ENCODE measurements at places on chromosomes 13 and 19.
A peak's percentile ranks its signal among the peaks of the same experiment; 100 is the strongest.

GRCh38 chr19:45613926-45614725, 12.1 kb upstream of the GPR4 start:
- no peak for DNase-seq

- no peak for DNase-seq
These were observed 58.8 kb upstream of the UBL3 start for GRCh38 chr13:29909081-29909730.

GRCh38 chr13:38008636-38009035, 139.1 kb upstream of the TRPC4 start:
- DNase-seq, result no peak

- no peak for DNase-seq
These were observed 171.4 kb downstream of the OXGR1 start for GRCh38 chr13:96822895-96823294.

DNA sequence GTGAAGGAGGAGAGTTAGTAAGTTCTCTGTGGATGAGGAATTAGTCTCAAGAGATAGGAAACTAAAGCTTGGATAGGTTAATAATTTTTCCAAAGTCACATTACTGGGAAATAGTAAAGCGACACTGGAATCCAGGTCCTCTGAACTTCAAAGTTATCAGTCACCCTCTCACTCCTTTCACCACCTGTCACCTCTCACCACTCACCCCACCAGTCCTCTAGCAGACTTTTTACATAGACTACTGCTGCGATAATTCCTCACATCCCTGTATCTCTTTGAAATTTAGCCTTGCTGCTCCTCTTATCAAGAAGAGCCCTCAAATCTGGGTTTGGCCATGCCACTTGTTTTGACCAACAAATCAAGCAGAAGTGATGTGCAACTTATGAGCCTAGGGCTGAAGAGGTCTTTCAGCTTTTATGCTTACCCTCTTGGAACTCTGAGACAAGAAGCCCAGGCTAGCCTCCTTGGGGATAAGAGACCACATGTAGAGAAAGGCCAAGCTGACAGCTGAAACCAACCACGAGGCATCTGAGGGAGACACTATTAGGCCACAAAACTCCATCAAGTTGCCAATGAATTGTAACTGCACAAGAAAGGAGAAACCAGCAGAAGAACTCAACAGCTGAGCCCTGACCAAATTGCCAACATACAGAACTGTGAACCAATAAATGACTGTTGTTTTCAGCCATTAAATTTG, 41.2 kb downstream of the STARD13 start:
- DNase-seq, result no peak

DNA sequence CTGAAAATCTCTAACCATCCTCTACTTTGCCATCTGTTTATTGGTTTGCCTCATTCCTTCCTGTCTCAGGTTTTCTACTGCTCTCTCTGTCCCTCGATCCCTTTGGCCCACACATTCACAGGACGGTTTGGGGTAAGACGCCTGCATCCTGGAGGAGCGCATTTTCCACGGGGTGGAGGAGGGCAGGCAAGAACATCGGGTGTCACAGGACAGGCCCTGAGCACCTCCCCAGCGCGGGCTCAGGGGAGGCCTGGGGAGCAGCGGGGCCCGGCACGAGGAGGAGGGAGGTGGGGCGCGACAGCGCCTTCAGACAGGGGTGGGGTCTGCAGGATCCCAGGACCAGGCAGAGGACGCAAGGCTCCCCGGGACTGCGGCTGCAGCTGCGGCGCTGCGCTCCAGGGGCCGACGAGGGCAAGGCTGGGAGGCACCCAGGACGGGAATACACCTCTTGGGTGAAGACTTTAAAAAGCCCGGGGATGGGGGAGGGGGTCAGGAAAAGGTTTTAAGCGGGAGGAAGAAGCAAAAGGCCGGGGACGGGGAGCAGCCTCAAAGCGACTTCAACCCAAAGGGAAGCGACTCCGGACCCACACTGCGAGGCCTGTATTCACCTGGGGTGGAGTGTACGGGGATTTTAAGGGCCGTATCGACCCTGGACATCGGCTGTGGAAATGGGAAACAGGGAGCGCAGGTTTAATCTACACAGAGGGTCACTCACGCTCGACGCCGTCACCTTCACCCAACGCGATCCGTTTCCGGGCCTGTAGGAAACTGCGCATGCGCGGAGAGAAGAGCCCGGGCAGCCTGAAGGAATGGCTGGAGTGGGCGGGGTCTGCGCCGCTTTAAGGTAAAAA, at the start of gene ZNF415:
TSS of gene ZNF415 (minus strand) at position 770 of the 851 bp plus-strand sequence. CDS start 10,234 bp downstream, outside the sequence.
- peak; percentile 77 for DNase-seq

DNA sequence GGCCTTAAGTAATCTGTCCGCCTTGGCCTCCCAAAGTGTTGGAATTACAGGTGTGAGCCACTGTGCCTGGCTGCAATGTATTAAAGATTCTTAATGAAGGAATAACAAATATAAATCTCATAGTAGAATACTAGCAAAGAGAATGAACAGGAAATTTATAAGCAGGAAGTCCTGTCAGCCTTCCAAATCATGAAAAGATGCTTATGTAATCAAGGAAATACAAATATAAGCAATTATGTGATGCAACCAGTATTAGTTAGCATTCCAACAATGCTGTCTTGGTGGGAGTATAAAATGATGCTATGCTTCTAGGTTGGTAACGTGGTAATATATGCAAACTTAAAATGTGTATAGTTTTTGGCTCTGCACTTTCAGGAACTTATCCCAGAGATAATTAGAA, 133.8 kb downstream of the PDS5B start:
- DNase-seq, result no peak

DNA sequence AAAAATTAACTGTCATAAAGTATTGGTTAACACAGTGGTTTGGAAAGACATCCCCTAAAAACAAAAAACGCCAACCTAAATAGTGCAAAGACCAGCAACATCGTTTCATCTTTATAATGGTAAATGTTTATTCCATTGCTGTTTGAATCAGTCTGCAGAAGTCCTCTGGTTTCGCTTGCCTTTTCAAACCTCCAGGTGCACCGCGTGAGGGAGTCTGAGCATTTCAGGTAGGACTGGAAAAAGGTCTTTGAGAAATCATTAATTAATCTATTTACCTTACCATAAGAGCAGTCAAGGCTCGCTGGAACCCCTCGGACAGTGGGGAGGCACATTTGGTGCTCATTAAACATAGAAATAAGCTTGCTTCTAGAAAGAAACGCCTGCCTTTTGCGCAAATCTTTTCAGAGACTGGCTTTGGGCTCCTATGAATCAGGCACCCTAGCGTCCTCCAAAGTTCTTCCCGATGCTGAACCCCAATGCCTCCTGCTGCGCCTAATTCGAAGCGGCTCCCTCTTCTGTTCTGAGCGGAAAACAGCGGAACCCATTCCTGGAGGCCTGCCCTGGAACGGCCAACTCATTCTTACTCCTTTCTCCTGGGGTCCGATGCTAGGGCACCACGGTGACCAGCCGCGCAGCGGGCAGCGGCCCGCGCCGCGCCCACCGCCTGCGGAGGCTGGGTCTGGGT, 951 bp upstream of the MTUS2 start:
- no peak for DNase-seq

DNA sequence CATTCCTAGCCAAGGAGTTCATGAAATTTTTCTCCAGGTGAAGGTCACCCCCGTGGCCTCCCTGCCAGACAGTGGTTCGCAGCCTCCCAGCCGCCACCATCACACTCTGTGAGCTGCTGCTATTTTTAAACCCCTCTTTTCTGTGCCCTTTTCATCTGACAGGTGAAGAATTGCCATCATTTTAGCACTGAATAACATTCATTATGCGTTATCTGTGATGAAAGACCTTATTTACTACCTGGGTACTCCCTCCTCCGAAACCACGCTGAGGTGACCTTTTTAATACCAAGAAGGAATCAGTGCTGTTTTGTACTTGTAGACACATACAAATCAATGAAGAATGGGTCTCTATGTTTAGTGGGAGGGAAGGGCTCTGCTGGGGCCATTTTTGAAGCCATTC, 148.9 kb upstream of the GPR12 start:
- DNase-seq, result no peak

- no peak for DNase-seq
These were observed 591 bp downstream of the DOHH start for GRCh38 chr19:3499738-3500428.

GRCh38 chr13:36130552-36131221, 495 bp downstream of the DCLK1 start:
- DNase-seq, result no peak

- no peak for DNase-seq
These were observed 4.9 kb downstream of the TMED1 start for GRCh38 chr19:10830931-10831779.

GRCh38 chr13:78779608-78780007, 120.7 kb upstream of the OBI1 start:
- DNase-seq, result no peak

DNA sequence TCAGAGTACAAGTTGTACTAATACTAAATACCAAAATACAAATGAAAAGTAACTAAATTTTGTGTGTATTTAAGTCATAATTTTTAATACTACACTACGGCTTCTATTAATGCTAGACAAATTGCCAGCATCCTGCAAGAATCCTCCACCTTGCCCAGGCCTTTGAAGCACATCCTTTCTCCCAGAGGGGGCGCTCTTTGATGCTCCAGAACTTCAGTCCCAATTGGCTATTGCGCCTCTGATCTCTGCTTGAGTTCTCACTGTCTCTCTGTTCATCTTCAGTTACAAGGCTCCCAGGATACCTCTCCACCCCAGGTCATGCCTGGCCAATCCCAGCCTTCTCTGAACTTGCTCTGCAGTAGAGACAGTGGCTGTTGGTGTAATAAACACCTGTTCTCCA, 141.0 kb downstream of the DCLK1 start:
- no peak for DNase-seq

DNA sequence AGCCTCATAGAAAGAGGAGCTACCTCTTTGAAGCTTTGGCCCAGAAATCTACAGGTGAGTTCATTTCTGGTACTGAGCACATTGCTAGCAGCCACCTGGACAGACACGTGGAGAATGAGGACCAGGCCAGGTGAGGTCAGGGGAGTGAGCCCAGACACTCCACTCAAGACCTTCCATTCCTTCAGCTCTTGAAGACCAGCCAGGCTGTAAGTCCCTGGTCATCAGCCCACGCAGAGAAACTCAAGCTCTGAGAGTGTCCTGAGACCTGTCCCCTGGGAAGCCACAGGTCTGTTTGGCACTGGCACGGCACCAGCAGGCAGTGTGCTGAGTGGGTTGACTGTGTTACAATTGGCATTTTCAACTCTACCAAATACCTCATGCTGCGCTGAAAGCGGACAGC, 27.4 kb downstream of the C13orf42 start:
- no peak for DNase-seq

GRCh38 chr19:30374865-30375552, 2.8 kb downstream of the ZNF536 start:
- no peak for DNase-seq

- DNase-seq, result no peak
These were observed 93.9 kb downstream of the COL4A2 start for GRCh38 chr13:110400786-110401533.

Measured in C1 segment of cervical spinal cord (tissue), 14 donors.